OCI-LY7 (cell line): ENCODE measurements at places on chromosomes 3 and 15. TPM values are rescaled to one million over a fixed set of nuclear protein-coding genes. Genes with fewer than 3 reads are reported as not detected.

Gene CPNE9
- 0.22 TPM in 1 of 2 replicates, not detected in the other for total RNA-seq

Gene SOX14
- not detected in 2 replicates for total RNA-seq

Gene GALK2
- 26.8 and 27.9 TPM in 2 replicates for total RNA-seq

Gene CAND2
- 4.0 and 4.1 TPM in 2 replicates for total RNA-seq

Gene MME
- total RNA-seq = 84.4 and 117 TPM in 2 replicates

Gene FOXB1
- total RNA-seq = not detected in 2 replicates

Gene ALDH1A2
- not detected in 2 replicates for total RNA-seq

Gene HYKK
- total RNA-seq = 0.40 and 0.42 TPM in 2 replicates

Gene ZIC4
- total RNA-seq = not detected in 2 replicates

Gene TMEM42
- 19.3 and 21.1 TPM in 2 replicates for total RNA-seq

Gene SCG3
- not detected in 2 replicates for total RNA-seq

Gene RLBP1
- not detected in 2 replicates for total RNA-seq

Gene GOLGA8G
- total RNA-seq = not detected in 2 replicates

Gene SLITRK3
- not detected in 2 replicates for total RNA-seq

Gene RHCG
- total RNA-seq = not detected in 2 replicates

Gene IDH3A
- 128 and 140 TPM in 2 replicates for total RNA-seq

Gene PPP2R3A
- 0.27 and 0.28 TPM in 2 replicates for total RNA-seq

Gene EIF5A2
- total RNA-seq = 21.9 and 22.9 TPM in 2 replicates

Gene MYRIP
- total RNA-seq = not detected in 2 replicates

Gene SCN5A
- total RNA-seq = not detected in 2 replicates

Gene PLSCR2
- not detected in 2 replicates for total RNA-seq

Gene SAXO2
- total RNA-seq = 6.5 and 6.6 TPM in 2 replicates

Gene ARHGEF26
- total RNA-seq = 0.11 and 0.35 TPM in 2 replicates

Gene FGD5
- 0.21 TPM in 1 of 2 replicates, not detected in the other for total RNA-seq

Gene TRIM42
- not detected in 2 replicates for total RNA-seq

Gene CACNA2D3
- total RNA-seq = 0.42 TPM in 1 of 2 replicates, not detected in the other

Gene B2M
- total RNA-seq = 1,161 and 1,369 TPM in 2 replicates

Gene CPLX3
- total RNA-seq = 1.5 and 2.1 TPM in 2 replicates

Gene RARRES1
- not detected in 2 replicates for total RNA-seq

Gene IL17RB
- total RNA-seq = 0.33 and 0.57 TPM in 2 replicates

Gene LRRN1
- total RNA-seq = not detected in 2 replicates

Gene TGM5
- not detected in 2 replicates for total RNA-seq

Gene TEX9
- 43.5 and 44.6 TPM in 2 replicates for total RNA-seq

Gene C3orf22
- total RNA-seq = not detected in 2 replicates

Gene CELF6
- 0.78 TPM in 1 of 2 replicates, not detected in the other for total RNA-seq

Gene MORC1
- not detected in 2 replicates for total RNA-seq

Gene TM4SF18
- not detected in 2 replicates for total RNA-seq

Gene FAM81A
- 37.4 and 40.3 TPM in 2 replicates for total RNA-seq

Gene CD200
- 0.18 TPM in 1 of 2 replicates, not detected in the other for total RNA-seq

Gene FBXW12
- 0.37 and 0.44 TPM in 2 replicates for total RNA-seq

Gene SKIL
- total RNA-seq = 86.3 and 94.5 TPM in 2 replicates

Gene TMEM158
- total RNA-seq = not detected in 2 replicates

Gene ITIH3
- not detected in 2 replicates for total RNA-seq

Gene MORF4L1
- total RNA-seq = 284 and 286 TPM in 2 replicates

Gene DNAH12
- total RNA-seq = 0.21 TPM in 1 of 2 replicates, not detected in the other

Gene KBTBD13
- total RNA-seq = not detected in 2 replicates

Gene CATSPER2
- total RNA-seq = 13.9 and 17.0 TPM in 2 replicates

Gene MESP2
- total RNA-seq = not detected in 2 replicates

Gene LCTL
- total RNA-seq = not detected in 2 replicates

Gene UBP1
- 83.8 and 94.0 TPM in 2 replicates for total RNA-seq

Gene AP2M1
- 158 and 168 TPM in 2 replicates for total RNA-seq

Gene RAB43
- 10.4 and 14.1 TPM in 2 replicates for total RNA-seq

Gene WDR53
- total RNA-seq = 15.6 and 16.5 TPM in 2 replicates
